Effector memory CD4-positive, alpha-beta T cell (primary cell): ENCODE measurements at places on chromosomes 6 and 20.

GRCh38 chr6:108383981-108384380, 89.1 kb downstream of the AFG1L start:
- no peak for DNase-seq

- no peak for DNase-seq
These were observed 41.5 kb upstream of the ADGRF1 start for GRCh38 chr6:47083586-47084047.

GRCh38 chr6:143429970-143430369, 20.5 kb downstream of the ADAT2 start:
- DNase-seq: no peak

DNA sequence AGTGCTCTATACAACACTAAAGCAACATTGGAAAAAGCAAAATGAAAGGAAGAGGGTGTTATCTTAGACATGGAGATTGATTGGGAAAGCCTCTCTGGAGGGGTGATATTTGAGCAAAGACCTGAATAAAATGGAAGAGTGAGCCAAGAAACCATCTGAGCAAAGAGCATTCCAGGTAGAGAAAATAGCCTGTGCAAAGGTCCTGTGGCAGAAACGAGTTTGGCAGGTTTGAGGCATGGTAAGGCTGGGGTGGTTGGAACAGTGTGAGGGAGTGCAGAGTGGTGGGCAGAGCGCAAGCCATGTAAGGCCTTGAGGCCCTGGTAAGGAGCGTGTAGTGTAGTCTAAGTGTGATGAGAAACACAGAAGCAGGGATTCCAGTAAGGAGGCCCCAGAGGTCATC, 40.0 kb upstream of the PTPRT start:
- no peak for DNase-seq

- DNase-seq: no peak
These were observed 92.2 kb upstream of the HIVEP1 start for GRCh38 chr6:11919771-11920440.

DNA sequence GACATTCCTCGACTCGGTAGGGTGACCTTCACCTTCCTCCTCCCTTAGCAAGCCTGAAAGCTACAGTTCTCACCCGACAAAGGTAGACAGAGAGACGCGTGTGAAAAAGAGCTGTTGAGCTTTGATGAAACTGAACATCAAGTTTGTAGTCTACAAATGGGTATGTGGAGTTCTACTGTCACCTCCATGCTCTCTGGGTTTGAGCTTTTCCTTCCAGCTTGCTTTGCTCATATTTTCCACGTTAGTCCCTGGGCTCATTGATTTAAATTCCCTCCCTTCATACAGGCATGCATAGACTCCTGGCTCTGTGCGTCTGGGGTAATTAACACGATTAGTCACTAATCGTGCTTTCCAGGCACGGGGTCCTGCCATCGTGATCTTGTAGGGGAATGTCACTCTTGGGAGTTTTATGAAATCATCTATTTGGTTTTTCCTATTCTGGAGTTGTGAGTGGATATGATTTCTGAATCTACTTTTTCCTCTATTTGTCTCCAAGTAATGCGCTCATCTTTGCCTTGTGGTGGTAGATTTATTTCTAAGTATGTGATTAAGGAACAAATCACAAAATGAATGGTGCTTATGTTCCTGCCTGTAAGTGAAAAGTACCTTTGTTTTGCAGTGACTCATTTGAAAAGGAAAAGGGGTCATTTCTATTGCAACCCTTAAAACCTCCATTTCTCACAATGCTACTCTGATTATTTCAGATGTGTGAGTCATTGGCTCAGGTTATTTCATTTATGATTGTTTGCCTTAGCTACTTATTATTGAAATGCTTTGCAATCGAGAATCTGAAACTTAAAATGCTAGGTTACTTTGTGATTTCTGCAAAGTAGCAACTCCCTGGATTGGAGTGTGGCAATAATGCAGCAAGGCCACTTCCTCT, 154.6 kb downstream of the ZDHHC14 start:
- no peak for DNase-seq

DNA sequence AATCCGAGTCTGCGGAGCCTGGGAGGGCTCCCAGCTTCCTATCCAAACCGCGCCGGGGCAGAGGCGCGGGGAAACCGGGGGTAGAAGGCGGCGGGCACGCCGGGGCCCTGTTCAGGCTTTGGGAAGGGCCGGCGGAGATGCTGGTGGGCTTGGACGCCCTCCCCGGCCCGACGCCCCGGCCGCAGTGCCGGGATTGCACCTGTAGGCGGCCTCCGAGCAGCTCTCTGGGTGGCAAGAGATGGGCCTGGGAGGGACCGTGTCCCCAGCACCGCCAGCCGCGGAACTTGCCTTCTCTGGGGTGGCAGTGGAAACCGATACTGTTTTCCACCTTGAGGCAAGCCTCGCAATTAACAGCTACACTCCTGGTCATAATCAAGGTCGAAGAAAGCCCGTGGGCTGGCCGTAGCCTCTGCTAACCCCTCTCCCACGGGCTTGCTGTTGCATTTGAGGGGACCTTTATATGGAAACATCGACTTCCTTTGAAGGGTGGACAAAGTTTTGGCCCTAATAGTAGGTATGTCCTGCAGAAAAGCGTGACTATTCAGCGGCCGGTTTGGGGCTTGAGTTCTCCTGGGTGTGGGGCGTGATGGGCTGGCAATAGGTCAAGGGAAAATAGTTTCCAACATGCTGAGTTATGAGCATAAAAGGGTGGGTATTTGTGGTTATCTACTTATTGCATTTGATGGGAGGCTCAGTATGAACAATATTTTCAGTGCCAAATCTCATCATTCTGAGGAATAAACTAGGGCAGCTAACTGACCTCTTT, 1.1 kb upstream of the JAG1 start:
- DNase-seq: no peak

GRCh38 chr20:14189794-14190402, 147.5 kb downstream of the FLRT3 start:
- no peak for DNase-seq

DNA sequence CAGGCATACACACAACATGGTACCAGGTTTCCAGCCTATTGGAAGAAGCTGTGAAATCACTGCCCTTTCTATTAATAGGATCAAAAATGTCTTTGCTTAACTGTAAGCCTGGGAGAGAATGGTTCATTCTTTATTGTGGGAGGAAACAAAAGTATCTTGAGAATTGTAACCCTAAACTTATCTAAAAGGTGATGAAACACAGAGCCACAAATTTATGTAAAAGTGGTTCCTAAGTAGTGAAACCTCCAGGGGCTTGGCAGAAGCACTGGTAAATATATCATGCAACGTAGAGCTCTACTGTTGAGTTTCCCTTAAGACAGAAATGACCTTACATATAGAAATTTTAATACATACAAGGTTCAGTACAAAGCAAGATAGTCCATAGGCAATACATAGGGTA, 17.2 kb upstream of the NOX3 start:
- DNase-seq: no peak

- DNase-seq: no peak
These were observed 154.4 kb downstream of the TMEM200A start for GRCh38 chr6:130520221-130520620.

DNA sequence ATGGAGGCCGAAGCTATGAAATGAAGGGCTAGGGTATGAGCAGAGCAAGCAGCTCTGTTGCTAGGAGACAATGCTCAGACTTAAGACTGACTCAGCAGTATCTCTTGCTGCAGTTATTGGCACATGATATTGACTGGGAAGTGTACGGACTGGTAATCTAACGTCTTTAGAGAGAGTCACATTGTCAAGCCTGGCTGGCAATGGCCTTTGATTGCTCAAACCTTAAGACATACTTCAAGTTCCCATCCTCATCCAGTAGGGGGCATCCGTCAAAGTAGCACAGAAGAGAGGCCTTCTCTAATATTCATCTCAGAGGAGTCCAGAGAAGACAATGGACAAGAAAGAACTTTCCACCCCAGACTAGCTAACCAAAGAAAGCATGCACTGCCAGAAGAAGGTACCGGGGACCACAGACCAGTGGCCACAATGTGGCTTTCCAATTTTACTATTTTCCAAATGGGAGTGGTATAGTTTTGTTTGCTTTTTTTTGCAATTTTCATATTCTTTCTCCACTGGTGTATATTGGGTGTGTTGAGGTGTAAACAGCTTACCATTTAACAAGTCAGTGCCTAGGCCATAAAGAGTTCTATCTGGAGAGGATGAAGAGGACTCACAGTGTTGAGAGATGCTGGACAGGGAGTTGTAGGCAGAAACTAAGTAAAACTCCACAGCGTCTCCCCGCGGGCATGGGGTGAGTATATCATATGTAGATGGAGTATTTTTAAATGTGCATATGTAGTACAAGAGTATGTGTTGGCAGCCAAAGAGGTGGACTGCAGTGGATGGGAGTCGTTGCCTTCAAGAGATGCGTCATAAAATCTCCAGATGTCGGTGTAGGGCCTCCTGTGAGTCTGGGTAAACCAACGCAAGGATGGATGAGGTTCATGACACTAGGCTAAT, 36.7 kb downstream of the LRFN2 start:
- no peak for DNase-seq

- no peak for DNase-seq
These were observed 709 bp upstream of the ZNF76 start for GRCh38 chr6:35258858-35259193.

DNA sequence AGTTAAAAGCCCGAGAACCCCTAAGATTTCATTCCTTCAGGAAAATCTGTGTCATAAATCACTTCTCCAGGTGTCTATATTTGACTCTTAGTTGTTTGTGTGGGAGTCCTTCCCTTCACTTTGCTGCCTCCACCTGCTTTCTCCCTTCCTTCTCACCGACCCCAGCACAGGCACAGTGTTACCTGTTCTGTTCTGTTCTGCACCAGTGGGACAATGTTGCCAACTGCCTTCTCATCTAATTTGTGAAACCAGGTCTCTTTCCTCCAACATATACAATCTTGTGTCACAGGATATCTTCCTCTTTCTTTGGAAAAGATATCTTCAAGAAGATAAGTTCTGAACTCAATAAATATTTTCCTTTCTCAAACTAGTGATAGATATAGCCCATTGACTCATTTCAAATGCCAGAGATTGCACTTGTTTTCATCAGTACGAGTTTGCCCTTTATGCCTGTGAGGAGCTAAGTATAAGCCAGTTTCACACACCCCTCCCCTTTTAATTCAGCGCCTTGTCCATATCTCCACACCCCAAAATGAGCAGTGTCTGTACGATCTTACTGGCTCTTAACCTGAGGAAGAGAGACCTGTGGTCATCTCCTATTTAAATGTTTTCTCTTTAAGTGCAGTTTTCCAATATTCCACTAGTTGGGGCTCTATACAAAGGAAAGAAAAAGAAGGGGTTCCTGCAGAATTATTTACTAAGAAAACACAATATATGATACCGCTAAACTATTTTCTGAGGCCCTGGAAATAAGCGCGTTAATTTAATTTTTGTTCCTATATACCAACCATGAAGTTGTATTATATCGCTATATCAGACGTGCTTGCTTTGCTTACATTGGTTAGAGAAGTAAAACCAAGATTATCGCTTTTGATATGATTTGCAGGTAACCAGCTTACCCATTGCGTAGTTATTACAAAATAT, 81.6 kb upstream of the PREP start:
- DNase-seq: no peak

GRCh38 chr6:170029416-170030283, 261.2 kb downstream of the DLL1 start:
- DNase-seq: no peak

DNA sequence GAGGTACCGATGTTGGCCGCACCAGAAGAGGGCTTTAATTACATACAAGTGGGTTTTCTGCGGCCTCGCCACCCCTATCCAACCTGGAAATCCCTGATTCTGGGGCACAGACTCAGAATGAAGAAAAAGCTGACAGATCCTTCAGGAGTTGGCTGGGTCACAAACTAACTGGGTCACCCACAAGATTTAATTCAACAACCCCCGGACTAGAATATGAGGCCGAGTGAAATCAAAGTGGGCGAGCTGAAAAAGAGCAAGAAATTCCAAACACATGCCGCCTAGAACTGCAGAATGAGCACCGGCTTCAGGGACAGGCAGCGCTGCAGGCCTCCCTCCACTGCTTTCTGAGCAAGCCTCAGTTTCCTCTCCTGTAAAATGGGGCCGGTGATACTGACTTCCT, 30.0 kb downstream of the GRM4 start:
- no peak for DNase-seq

- DNase-seq: no peak
These were observed 684 bp upstream of the DNAH8 start for GRCh38 chr6:38714239-38715015.

- no peak for DNase-seq
These were observed 182.3 kb upstream of the CDYL start for GRCh38 chr6:4593951-4594350.

- DNase-seq: no peak
These were observed 9.8 kb downstream of the SOX4 start for GRCh38 chr6:21603082-21603952.

GRCh38 chr6:131628726-131629125, 684 bp upstream of the MED23 start:
- DNase-seq: no peak

DNA sequence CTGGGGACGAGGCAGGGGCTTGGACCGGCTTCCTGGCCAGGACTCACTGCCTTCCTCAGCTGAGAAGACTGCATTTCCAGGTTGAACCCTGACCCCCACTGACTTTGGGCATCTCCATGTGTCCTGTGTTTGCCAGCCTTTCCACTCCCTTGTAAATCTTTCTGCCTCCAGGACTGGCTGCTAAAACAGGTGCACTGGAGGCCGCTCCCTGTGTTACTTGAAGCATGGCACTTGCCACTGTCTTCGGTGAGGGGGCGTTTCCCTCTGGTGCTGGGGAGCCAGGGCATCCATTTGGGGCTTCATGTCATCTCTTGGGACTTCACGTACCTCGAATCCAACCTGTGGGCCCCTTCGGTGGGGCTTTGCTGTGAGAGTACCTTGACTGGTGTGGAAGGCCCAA, 6.7 kb upstream of the RBM38 start:
- DNase-seq: no peak
